ENCODE measurements at places on chromosomes 12 and 14.

- no peak for DNase-seq
Measured at GRCh38 chr14:78697341-78697740, 527.2 kb downstream of the NRXN3 start.

- no peak for DNase-seq
Measured at GRCh38 chr14:99407416-99407815, 73.2 kb downstream of the SETD3 start.

GRCh38 chr12:5015711-5016492 is 27.8 kb upstream of the KCNA5 start:
- no peak for DNase-seq

- no peak for DNase-seq
Measured at GRCh38 chr14:34888186-34888585, 13.0 kb upstream of the BAZ1A start.

DNA sequence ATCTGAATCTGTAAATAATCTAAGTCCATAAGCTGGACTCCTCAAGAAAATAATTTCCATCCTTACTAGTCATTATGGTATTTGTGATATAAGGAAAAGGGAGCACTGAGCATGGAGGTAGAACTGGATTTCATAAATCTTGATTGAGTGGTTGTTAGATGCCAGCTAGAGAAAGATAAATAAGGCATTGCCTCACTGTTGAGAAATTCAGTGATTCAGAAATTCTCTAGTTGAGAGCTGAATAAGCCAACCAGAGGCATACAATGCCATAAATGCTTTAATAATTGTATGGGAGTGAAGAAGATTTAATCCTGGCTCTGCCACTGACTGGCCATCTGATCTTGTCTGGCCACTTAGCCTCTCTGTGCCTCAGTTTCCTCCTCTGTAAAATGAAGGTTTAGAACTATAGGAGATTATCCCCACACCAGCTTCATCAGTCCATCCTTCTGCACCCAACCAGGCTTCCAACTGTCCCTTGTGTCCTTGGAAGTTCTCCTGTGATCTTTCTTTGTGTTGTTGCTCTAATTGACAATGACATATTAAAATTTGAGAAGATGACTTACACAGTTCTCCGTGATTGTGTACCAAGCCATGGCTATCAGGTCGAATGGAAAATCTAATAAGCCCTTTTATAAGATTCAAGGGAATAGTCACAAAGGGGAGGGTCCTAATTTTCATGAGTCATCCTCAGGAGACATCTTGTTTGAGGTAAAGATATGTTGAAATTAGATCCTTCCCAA is 394.3 kb downstream of the EGLN3 start:
- no peak for DNase-seq

- peak; percentile 31 for DNase-seq
Measured at GRCh38 chr12:25377469-25378177, 126.9 kb upstream of the KRAS start.

DNA sequence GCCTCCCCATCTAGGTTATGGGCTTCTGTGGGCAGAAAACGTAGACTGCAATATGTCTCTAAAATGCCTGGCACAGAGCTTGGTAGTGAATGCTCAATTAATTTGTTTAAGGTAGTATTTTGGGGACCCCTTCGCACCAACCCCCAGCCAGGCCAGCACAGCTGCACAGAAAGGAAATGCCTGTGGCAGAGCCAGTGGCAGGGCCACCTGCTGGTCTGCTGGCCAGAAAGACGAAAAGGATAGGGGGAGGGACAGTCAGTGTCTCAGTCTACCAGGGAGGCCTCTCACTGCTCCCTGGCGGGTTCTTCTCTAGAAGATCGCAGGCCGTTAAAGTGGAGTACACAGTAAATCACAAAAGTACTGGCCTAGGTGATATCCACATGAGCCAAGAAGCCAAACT is 3.5 kb downstream of the RAB15 start:
- no peak for DNase-seq

- no peak for DNase-seq
Measured at GRCh38 chr12:8834230-8834629, 11.8 kb downstream of the A2ML1 start.

DNA sequence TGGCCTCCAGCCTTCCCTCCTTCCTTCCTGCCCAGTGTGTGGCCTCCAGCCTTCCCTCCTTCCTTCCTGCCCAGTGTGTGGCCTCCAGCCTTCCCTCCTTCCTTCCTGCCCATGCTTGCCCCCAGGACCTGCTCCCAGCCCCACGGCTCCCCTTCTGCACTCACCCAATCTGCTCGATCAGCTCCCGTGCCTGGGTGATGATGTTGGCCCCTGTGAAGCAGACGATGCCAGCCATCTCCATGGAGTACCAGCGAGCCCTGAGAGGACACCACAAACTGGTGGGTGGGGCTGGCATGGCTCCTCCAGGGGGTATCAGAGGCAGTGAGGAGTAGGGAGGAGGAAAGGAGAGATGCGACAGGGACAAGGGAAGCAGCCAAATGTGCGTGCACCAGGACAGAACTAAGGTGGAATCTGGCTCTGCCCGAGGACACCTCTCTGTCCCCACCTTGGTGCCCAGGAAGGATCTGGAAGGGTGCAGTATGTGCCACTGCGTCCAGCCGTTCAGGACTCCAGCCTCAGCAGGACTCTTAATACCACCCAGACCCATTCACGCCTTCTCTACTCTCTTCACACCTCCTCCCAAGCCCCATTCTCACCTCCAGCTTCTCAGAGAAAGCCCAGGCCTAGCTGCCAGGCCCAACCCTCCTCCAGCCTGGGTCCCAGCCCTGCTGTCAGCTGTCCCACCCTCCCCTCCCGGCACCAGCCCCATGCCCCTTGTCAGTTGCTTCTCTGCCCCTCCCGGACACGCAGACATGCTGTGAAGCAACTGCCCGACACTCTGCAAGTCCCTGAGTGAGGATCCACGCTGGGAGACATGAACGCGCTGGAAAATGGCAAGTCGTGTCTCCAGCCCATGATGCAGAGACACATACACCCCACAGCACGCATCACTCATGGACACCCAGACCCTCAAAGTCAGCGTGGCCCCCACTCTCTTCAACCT is 22.7 kb downstream of the POLE start:
- no peak for DNase-seq

DNA sequence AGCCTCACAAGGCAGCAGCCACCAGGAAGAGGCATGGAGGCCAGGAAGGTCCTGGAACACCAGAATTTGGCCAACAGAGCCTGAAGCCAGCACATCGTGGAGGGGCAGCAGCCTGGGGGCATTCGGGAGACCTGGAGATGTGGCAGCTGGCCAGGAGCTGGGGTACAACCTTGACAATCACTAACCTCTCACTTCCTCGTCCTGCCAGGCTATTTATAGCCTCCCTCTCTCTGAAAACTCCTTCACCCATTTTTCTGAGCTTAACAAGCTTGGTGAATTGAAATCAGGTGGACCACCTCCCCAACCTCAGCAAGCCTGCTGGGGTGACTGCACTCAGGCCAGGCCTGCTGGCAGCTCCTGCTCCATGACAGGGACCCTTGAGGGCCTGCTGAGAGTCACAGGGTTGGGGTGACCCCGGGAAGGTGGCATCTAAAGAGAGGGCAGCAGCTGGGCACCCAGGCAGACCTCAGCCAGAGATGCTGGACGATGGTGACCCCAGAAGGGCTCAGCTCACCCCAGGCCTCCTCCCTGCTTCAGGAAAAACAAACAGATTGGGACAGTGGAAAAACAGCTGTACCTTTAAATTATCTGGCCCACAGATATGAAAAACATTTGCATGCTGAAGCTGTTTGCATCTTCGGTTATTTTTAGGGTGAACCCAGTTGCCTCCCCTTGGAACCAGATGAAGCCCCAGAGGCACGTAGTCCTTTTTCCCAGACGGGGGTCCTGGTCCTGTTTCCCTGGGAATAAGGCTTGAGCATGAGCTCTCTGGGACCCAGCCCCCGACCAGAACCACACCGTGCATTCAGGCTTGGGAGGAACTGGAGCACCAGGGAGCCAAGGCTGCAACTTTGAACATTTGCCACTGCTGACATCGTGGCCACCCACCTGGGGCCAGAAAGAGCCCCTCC is 67.0 kb downstream of the PITPNM2 start:
- no peak for DNase-seq

DNA sequence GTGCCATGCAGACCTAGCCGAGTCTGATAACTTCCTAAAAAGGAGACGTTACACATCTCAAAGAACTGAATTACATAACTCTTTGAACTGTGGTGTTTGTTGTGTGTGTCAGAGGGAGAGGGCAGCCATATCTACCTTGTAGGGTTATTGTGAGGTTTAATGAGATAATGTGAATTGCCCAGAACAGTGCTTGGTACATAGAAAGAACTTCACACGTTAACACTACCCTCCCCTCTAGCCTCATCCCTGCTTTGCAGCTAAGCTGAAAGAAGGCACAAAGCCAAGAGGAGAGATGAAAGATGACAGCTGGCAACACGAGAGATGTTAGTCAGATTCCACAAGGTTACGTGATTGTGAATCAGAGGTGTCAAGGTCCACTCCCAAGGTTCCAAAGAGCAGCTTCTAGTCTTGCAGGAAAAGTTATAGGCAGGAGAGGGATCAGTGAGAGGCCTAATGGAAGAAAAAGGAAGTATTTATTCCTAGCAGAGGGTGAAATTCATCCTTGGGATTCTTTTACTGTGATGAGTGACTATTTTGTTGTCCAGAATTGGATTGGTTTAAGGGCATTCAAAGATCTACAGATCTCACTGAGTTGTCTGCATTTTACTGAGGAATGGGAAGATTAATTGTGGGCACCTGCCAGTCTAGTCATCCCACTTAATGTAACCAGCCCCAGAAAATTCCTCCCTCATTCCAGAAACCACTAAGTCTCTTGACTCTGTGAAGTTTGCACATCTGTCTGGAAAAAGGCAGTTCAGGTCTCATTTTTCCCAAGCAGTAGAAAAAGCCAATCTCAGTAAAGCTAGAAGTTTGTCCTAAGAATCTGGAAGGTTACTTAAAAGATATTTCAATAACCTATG is 25.9 kb upstream of the WNK1 start:
- no peak for DNase-seq

- DNase-seq = no peak
Measured at GRCh38 chr12:111413442-111414086, 7.8 kb downstream of the SH2B3 start.

GRCh38 chr14:62162998-62163589 is 400.9 kb downstream of the SNAPC1 start:
- peak; percentile 53 for DNase-seq

DNA sequence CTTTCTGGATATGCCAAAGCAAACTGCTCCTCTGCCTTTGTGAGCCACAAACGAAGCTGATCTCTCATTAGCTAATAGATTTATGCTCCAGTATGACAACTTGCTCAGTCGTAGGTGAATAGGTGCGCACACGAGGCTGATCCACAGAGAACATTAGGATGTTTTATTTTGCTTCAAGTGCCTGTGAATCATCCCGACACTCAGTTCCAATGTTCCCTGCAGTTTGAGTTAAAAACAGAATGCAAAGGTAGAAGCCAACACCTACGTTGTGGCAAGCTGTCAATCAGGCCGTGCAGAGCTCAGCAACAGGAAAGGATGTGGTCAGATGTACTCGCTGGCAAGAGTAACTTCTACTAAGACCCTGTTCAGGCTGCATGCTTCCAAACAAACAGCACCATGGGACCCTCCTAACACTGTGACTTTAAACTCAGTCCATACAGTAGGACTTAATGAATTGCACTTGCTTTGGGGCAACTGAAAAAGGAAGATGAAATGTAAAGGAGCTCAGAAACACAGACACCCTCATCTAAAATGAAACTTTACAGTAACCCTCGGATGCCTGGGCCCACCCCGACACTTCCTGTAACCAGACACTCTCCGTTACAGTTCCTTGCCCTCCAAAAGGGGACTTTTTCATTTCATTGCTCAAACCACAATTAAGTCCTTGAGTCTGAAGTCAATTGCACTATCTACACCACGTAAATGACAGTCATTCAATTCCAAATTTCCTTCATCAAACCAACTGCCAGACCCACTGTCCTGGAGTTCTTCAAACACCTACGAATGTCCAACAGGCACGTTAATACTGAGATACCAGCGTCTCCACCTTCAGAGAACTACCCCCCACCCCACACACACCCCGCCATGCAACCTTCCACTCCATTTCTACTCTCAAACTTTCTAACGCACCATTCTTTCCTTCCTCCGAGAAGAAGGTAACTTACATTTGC is 1.6 kb downstream of the CCDC88C start:
- DNase-seq = no peak

DNA sequence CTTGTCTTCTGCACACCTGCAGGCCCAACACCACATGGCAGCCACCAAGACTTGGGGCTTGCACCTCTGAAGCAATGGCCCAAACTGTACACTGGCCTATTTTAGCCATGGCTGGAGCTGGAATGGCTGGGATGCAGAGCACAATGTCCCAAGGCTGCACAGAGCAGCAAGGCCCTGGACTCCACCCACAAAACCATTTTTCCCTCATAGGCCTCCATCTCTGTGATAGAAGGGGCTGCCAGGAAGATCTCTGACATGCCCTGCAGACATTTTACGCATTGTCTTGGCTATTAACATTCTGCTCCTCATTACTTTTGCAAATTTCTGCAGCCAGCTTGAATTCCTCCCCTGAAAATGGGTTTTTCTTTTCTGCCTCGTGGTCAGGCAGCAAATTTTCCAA is 22.1 kb downstream of the ATXN7L3B start:
- DNase-seq = no peak

GRCh38 chr12:4275016-4275869 is 1.7 kb downstream of the CCND2 start:
- no peak for DNase-seq

- DNase-seq = no peak
Measured at GRCh38 chr14:99772371-99773283, 20.6 kb upstream of the EML1 start.

DNA sequence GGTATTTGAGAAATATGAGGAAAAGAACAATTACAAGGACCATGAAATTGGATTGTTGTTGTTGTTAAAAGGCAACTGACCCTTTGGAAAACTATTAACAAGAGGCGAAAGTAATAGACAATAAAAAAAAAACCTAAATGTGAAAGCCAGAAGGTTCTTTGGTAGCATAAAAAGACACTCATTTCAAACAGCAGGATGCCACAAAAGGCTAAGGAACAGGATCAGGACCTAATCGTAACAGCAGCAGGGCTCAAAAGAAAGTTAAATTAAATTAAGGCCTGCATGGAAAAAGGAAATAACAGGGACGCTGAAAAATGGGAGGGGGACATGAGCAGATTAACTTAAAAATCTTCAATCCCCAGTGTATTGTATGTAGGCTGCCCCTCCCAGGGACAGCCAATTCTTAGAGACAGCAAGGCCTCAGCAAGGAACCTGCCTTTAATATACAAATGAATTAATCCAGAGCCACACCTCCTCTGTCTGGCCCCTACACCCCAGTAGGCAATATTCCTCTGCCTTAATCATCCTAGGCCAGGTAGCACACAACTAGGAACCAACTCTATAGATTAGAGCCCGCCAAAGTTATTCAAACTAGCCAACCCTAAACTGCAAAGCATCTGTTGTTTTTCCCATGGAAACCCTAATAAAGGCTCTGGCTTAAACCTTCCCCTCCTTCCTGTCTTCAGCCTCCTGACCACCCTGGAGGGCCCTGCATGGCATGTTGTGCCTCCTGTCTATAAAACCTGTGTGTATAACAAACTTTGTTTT is 28.4 kb upstream of the AP4S1 start:
- DNase-seq = no peak
